Kidney epithelial cell (primary cell): ENCODE measurements at places on chromosomes 5 and 9. TPM values are rescaled to one million over a fixed set of nuclear protein-coding genes. Genes with fewer than 3 reads are reported as not detected.

GRCh38 chr5:85591311-85591710 lies 1026.4 kb upstream of the COX7C start:
- DNase-seq: no peak

GRCh38 chr5:151451626-151452520 lies 4.5 kb downstream of the SLC36A1 start:
- no peak for DNase-seq

- no peak for DNase-seq
Observed at GRCh38 chr5:122772446-122772845, 2.4 kb upstream of the SNX2 start.

- no peak for DNase-seq
Observed at GRCh38 chr5:135032999-135033861, 798 bp downstream of the PITX1 start.

- DNase-seq: no peak
Observed at GRCh38 chr9:19976226-19976625, 187.4 kb upstream of the SLC24A2 start.

Gene SEPTIN8
- 68.6 and 88.7 TPM in 2 replicates for total RNA-seq

DNA sequence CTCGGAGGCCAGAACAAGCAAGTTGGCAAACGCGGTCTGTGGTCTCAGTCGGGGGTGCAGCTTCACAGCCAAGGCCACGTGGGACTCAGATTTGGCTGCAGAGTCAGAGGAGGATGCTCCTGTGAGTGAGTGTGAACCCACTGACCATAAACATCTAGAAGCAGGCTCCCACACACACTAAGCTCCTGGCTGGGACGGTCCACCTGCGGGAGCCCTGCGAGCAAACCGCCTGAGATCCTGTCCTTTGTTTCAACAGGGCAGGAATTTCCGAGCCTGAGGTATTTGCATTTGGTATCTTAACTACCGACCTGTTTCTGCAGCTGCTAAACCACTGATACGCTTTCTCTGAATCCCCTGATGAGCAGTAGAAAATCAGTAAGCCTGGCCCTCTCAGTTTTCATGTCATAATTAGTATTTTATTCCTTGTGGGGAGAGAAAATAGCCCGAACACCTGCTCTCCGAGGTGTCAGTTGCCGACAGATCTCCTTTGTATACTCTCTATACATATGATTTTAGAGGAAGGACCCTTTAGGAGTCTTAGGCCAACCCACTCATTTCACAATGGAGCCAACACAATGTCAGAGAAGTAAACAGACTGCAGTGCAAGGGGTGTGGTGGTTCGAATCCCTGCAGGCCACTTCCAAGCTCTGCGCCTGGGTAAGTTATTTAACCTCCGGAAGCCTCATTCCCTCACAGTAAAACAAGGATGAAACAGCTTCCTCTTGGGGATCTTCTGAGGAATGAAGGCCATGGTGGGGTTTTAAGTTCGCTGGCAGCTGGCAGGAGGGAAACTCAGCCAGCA lies 40.9 kb upstream of the PWWP2A start:
- no peak for DNase-seq

DNA sequence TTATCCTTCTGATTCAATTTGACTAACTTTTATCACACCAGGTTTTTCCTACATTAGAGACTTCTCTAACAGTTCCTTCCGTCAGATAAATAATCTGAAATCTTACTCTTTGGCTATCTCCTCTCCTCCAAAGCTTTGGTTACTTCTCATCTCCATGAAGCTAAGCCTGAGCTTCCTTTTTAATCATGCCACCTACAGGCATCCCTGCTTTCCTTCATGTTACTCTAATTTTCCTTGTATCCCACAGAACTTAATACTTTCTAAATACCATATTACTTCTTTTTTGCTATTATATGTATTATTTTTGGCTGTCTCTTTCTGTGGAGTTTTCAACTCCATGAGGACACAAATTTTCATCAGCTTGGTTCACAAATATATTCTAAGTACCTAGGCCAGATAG lies 49.7 kb downstream of the C9 start:
- DNase-seq: no peak

GRCh38 chr5:134917070-134917815 lies 12.3 kb downstream of the PCBD2 start:
- DNase-seq: no peak

GRCh38 chr5:149325166-149325735 lies 20.0 kb upstream of the GRPEL2 start:
- DNase-seq: no peak

DNA sequence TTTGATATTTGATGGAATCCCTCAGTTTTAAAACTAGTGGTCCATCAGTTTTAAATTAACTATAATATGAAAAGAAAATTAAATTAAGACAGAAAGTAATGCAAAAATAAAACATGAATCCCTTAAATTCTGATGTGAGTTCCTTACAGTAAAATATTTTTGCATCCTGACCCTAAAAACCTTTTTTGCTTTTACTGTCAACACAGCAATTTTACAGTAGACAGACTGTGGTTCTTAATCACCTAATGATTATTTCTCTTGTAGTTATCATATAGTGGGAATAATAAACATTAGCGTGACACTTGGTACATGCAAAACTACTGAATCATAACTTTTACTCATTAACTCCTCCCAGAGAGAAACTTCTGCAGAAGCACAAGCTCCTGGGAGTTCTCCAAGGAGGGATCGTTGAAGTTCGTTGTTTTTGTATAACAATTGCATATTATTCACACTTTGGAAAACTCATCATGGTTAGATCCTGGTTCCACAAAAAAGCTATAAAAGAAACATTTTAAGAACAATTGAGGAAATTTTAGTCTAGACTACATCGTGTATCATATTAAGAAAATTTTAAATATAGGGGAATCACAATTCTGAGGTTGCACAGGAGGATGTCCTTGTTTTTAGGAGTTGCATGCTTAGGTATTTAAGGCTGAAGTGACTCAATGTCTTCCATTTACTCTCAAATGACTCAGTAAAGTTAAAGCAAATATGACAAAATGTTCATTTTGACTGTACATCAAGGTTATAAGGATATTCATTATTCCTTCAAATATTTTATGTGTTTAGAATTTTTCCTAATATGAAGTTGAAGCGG lies 88.2 kb upstream of the NIPAL4 start:
- DNase-seq: no peak
